ENCODE measurements at places on chromosomes 4 and X. TPM values are rescaled to one million over a fixed set of nuclear protein-coding genes. Genes with fewer than 3 reads are reported as not detected.

DNA sequence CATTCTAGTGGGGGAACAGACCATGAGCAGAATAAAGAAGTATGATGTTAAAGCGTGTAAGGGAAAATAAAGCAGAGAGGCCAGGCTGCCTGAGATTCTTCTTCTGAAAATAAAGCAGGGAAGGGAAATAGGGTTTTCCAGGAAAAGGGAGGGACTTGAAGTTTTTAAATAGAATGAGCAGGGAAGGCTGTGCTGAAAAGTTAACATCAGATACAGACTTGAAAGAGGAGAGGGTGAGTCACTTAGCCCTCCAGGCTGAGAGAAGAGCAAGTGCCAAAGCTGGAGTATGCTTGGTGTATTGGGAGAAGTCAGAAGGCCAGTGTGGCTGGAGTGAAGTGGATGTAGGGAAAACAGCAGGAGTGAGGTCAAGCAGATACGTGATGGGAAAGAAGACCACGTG, 10.0 kb upstream of the PLK4 start:
- H3K27me3 ChIP-seq: no peaks in the 10 kb centered on the region
- H3K36me3 ChIP-seq: no peaks in the 10 kb centered on the region
- no peak overlapping the region for H3K4me3 ChIP-seq
- no peak overlapping the region for H3K27ac ChIP-seq

GRCh38 chr4:7145291-7145934, 46.9 kb upstream of the SORCS2 start:
- DNase-seq: no peak
- H3K36me3 ChIP-seq: no peaks in the 10 kb centered on the region
- H3K4me3 ChIP-seq: no peak overlapping the region

DNA sequence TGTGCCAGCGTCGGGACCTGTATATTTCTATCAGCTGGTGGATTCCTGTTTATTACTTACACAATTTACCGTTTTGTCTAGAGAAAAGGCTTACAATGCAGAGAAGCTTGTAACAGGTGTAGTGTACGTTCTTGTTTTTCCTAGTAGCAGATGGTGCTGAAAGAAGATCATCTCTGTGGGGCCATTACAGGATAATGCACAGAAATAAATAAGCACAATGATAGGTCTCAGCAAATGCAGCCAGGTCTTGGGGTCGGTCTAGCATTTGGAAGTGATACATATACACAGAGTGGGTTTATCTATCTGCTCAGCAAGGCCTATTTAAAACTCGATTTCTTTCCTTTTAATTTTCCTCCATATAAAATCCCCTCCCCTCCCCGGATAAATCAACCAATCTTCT, 180.9 kb upstream of the LCORL start:
- no peaks in the 10 kb centered on the region for H3K27me3 ChIP-seq
- H3K4me1 ChIP-seq: no peaks in the 10 kb centered on the region
- no peaks in the 10 kb centered on the region for H3K36me3 ChIP-seq

- peaks cover 8% of the 10 kb centered on the region for H3K4me1 ChIP-seq
- H3K27me3 ChIP-seq: no peaks in the 10 kb centered on the region
- H3K4me3 ChIP-seq: no peak overlapping the region
- no peak for DNase-seq
- no peak overlapping the region for H3K27ac ChIP-seq
These were observed 40.4 kb downstream of the RELL1 start for GRCh38 chr4:37645736-37646135.

DNA sequence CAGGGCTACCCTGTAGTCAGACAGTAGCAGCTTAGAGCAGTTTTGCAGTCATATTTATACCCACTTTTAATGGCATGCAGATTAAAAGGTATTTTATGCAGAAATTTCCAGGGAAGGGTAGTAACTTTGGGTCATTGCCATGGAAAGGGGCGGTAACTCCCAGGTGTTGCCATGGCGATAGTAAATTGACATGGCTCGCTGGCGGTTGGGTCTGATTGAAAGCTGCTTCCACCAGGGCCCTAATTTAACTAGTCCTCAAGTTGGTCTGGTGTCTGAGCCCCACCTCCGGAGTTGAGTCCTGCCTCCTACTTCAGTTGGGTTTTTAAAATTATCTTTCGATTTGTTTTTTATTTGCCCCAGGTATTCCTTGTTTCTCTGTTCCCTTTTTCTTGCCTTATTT, 70.1 kb downstream of the NAA11 start:
- H3K4me1 ChIP-seq: no peaks in the 10 kb centered on the region
- H3K36me3 ChIP-seq: no peaks in the 10 kb centered on the region
- H3K27ac ChIP-seq: no peak overlapping the region
- no peak for DNase-seq
- H3K27me3 ChIP-seq: no peaks in the 10 kb centered on the region

The IL13RA1 gene
- total RNA-seq: 41.1 TPM

The PCDH10 gene
- 12.5 TPM for total RNA-seq

The OTUD6A gene
- not detected for total RNA-seq

- no peak overlapping the region for H3K4me3 ChIP-seq
- H3K4me1 ChIP-seq: no peaks in the 10 kb centered on the region
- no peaks in the 10 kb centered on the region for H3K27me3 ChIP-seq
- no peaks in the 10 kb centered on the region for H3K36me3 ChIP-seq
- H3K27ac ChIP-seq: no peak overlapping the region
- no peak for DNase-seq
These were observed 176.8 kb downstream of the CHM start for GRCh38 chrX:85870585-85870984.

The MAGEB17 gene
- not detected for total RNA-seq

- no peak overlapping the region for H3K27ac ChIP-seq
- no peaks in the 10 kb centered on the region for H3K36me3 ChIP-seq
- no peak for DNase-seq
- no peaks in the 10 kb centered on the region for H3K27me3 ChIP-seq
These were observed 28.8 kb downstream of the ATP8A1 start for GRCh38 chr4:42627885-42628646.

DNA sequence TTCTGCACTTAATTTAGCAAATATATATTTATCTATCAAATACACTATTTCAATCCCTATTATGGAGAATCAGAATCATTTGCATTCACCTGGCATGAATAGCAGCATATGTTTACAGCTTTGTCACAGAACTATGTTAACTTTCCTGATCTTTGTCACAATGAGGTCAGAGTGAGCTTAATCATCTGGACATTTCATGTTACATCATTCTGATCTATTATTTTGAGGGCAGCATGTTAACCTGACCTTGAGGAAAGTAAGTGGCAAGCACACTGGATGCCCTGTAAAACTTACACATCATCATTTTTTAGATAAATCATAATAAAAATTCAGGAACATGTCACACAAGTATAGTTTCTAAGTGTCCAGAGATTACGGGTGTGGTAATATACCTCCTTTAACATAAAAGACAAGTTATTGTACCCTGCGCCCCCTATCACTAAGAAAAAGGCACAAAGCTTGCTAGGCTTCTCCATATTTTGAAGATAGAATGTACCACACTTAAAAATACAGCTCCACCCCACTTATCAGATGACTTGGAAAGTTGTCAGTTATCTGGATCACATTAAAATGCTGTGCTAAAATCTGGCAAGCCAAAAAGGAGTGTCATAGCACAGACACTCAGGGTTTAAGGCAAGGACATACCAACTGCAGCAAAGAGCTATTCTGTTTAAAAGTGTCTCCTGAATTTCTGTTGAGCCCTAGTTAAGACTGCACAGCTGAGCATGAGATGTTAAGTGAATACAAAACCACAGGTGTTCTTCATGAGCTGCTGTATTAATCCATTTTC, 182.7 kb upstream of the FAT4 start:
- H3K36me3 ChIP-seq: no peaks in the 10 kb centered on the region
- H3K27ac ChIP-seq: no peak overlapping the region
- no peaks in the 10 kb centered on the region for H3K27me3 ChIP-seq
- no peaks in the 10 kb centered on the region for H3K4me1 ChIP-seq

- H3K4me3 ChIP-seq: no peak overlapping the region
- no peaks in the 10 kb centered on the region for H3K36me3 ChIP-seq
- H3K27me3 ChIP-seq: no peaks in the 10 kb centered on the region
- no peak overlapping the region for H3K27ac ChIP-seq
These were observed 310.4 kb downstream of the ZNF674 start for GRCh38 chrX:46234775-46235174.

DNA sequence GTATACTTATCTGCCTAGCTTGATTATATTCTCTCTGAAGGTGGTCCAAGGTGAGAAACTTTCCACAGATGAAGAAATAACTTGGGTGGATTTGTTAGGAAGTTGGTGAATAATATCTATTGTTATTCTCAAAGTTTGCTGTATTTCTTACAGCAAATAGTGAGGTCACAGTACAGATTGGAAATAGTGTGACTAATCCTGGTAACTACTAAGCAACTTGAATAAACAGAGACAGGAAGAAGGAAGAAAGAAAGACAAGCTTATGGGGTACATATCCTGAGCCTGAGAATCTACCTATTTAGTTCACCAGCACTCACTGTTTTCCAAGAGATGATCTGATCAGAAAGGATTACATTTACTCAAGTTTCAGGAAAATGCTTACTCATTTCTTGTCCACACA, 1416.1 kb downstream of the RPA4 start:
- peak; percentile 3 for DNase-seq
- no peaks in the 10 kb centered on the region for H3K27me3 ChIP-seq
- H3K4me1 ChIP-seq: no peaks in the 10 kb centered on the region
- no peaks in the 10 kb centered on the region for H3K36me3 ChIP-seq
- H3K4me3 ChIP-seq: no peak overlapping the region
- H3K27ac ChIP-seq: no peak overlapping the region

The GRK4 gene
- 8.5 TPM for total RNA-seq

- no peak overlapping the region for H3K4me3 ChIP-seq
- H3K27me3 ChIP-seq: no peaks in the 10 kb centered on the region
- DNase-seq: no peak
- H3K4me1 ChIP-seq: peaks cover 45% of the 10 kb centered on the region
These were observed 51.0 kb upstream of the VEGFC start for GRCh38 chr4:176843710-176844109.

The NHS gene
- total RNA-seq: 8.1 TPM
